Activated CD8-positive, alpha-beta memory T cell treated with anti-CD3 and anti-CD28 coated beads, Interleukin-2, amount 50 U/mL, for 48 hours (primary cell): ENCODE measurements at places on chromosomes 12 and 14.

DNA sequence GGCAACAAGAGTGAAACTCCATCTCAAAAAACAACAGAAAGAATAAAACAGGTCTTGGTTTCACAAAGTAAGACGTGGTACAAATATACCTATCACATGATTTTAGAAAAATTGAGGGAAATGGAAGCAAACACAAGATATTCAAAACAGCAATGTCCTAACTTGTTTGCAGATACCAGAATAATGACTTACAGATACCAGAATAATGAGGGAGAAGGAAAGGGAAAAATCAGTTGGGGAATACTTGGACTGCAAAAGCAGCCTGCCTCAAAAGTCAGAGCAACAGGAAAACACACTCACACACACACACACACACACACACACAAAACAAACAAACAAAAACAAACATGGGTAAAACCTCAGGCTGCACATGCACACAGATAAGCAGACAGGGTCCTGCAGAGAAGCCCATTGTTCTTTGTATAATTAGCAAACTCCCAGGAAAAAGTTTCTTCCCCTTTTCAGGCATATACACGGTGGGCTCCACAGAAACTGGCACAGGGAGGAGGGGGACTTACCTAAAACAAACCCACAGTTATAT is 65.7 kb upstream of the CAPRIN2 start:
- no peak for DNase-seq

DNA sequence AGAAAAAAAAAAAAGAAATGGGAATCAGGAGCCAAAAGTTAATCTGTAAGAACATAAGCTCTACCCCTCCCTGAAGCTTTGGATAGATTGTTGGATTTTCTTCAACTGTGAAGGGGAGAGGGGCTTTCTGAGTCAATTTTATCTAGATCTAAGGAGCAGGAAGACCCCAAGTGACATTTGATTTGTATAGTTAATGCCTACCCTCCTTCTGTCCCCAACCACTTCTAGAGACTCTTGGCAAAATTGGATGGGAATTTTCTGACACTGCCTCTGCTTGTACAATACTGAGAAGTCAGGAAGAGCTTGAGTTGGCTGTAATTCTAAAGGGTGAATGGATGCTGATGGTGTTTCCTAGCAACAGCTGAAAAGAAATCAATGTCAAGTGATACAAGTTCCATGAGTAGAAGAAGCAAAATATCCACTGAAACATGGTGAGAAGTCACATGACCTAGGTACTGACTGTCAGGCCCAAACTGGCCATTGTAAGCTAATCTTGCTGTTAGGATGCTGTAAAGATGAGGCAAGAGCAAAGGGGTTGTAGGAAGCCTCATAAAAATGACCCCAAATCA is 42.2 kb downstream of the NDUFA12 start:
- no peak for DNase-seq

DNA sequence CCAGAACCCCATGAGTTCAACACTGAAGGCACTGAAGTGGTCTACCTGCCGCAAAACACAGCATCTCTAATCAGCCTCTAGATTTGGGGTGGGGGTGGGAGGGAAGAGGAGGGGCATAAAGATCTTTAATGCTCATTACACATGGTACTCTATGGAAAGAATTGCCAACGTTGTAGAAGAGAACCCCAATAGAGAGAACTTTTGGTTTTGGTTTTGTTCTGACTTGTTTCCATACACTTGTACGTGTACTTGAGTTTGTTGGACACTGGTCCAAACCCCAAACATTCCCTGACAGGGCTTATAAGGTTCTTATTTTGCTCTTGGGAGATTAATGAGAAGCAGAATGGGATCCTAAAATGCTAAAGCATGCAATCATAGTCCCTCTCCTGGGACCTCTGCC is 31.0 kb downstream of the GNPTAB start:
- DNase-seq: no peak

- DNase-seq: no peak
Observed at GRCh38 chr14:103143506-103143905, 20.2 kb downstream of the TNFAIP2 start.

GRCh38 chr12:27198036-27198435 is 46.0 kb upstream of the STK38L start:
- no peak for DNase-seq

DNA sequence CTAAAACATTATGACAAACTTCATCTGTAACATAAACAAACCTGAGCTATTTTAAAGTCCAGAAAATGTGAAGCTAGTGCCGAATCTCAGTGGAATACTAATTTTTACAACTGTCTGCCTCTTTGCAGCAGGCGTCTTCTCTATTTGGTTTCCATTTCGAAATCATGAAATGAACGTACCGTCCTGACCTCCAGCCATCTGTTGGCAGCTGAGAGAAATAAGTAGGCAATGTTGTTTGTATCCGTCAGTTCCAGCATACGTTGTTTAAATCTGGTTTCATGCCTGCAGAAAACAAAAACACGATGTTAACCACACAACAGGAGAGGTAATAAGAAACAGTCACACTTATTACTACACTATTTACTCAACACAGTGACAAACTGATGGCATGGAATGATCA is 54.3 kb upstream of the KCNJ8 start:
- no peak for DNase-seq

DNA sequence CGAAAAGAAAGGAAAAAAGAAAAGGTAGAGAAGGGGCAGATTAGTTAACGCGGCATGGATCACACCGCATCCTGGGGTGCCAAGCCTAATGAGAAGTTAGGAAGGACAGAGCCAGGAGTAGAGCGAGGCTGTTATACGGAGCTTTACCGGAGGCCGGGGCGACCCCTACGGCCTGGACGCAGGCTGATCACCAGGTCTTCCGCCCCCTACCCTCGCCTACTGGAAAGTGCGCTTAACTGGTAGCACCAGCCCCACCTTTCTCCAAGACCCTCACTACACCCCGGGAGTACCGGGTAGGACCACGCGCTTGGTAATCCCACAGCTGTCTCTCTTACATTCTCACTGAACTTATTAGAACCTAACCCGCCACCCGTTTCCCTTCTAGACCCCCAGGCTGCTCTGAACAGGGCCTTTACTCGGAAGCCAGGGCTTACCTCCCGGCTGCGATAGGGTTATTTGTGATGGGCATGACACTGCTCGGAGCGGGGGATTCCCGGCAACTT is 33.8 kb downstream of the WBP11 start:
- no peak for DNase-seq

GRCh38 chr14:47935332-47935731 is 259.9 kb upstream of the MDGA2 start:
- DNase-seq: no peak

GRCh38 chr14:100155049-100155621 is 4.3 kb downstream of the DEGS2 start:
- DNase-seq: peak; percentile 78
